ENCODE measurements at places on chromosomes 2 and 18.
A peak's percentile ranks its signal among the peaks of the same experiment; 100 is the strongest.

DNA sequence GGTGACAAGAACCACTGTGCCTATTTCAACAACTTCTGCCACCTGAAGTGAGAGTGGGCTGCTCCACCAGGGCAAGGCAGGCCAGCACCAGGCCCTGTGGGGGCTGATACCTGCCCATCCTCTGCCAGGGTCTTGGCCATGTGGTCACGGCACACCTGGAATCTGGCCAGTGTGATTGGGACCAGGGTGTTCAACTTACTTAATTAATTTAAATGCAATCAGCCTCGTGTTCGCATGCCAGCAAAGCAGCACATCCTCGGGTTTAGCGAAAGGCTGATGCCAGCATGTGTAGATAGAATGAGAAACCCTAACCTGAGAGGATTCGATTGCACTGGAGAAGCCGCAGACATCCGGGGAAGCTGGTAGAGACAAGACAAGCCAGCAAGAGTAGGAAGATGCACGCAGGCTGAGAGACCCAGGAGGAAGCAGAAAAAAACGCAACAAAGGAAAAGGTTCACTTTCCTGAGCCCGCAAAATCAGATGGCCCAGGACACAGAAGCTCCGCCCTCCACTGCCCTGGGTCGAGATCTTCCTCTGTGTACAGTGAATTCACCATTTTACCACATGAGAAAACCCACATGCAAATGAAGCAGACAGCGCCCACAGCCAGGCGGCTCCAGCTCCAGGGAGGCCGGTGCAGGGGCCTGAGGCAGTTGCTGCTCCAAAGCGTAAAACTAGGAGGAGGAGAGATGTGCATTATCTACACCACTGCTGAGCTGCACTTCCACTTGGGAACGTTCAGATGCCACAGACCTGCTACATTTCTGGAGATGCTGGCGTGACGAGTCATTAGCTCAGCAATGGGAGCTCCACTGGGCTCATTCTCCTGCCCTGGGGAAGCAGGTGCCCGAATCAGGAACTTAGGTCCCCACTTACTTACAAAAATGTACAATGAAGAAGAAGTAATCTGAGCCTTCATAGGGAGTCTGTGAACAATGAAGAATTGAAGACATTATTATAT lies 92.1 kb downstream of the TMEM18 start:
- no peak for DNase-seq

GRCh38 chr2:237600205-237600846 lies 9.8 kb upstream of the RAB17 start:
- DNase-seq: no peak

DNA sequence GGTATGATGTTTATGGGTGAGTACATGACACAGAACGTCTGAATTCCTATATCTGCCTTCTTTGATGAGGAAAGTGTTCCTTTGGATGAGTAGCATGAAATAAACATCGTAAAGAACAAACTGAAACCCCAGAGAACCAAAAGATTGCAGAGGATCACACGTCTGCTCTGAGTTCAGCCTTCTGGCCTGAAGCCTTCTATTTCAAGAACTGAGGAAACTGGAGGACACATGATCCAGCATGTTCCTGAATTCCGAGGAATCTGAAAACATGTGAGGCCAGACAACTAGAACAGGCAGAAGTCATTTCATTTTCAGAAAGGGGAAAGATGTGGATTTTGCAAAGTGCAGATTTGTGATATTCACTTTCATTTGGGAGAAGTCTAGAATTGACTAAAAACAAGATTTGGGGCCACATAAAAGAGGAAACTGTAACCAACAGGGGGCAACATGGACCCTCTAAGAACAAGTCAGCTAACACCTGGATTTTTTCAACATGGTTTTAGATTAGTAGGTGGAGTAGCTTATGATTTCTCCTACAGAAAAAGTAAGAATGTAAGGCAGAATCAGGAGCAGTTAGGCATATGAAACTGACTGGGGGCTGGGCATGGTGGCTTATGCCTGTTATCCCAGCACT lies 8.3 kb downstream of the SULT6B1 start:
- DNase-seq: no peak

DNA sequence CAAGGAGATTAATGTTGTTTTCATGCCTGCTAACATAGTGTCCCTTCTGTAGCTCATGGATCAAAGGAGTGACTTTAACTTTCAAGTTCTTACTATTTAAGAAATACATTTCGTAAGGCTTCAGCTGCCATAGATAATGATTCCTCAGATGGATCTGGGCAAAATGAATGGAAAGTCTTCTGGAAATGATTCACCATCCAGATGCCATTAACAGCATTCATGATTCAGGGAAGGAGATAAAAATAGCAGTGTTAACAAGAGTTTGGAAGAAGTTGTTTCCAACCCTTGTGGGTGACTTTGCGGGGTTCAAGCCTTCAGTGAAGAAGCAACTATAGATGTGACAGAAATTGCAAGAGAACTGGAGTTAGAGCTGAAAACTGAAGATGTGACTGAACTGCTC lies 17.0 kb downstream of the VRK2 start:
- peak; percentile 86 for DNase-seq

DNA sequence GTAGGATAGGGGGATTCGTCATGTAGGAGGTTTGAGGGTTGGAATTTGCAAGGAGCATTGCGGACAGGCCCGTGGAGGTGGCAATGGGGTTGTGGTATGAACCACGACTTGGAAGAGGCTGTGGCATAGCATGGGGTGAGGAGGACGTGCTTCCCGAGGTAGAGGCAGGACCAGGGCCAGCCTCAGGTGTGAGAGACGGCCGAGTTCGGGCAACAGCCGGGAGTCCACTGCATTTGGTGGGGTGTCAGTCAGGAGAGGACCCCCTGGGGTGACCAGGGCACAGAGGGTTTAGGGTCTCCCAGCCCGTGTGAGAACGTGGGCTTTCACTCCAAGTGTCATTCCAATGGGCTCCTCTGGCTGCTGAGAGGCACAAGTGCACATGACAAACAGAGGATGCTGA lies 339.0 kb downstream of the EIPR1 start:
- no peak for DNase-seq

All from trophoblast cell (in vitro differentiated cells and primary cell).